ENCODE measurements at places on chromosomes 6 and 20.

DNA sequence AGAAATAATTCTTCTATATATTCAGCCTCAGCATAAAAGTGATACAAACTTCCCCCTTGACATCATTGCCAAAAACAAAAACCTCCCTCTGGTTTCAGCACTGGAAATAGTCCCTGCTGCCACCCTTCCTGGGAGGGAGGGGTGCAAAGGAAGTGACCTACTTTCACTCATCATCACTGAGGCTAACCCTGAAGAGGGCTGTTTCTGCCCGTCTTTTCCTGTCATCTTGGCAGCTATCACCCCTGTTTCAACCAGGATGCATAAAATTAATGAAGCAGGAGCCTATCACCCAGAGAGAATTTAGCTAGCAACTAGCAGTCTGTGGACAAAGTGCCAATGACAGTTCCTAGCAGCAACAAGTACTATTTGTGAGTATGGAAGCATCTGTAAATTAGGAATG lies 397.8 kb downstream of the LAMA2 start:
- DNase-seq: no peak

DNA sequence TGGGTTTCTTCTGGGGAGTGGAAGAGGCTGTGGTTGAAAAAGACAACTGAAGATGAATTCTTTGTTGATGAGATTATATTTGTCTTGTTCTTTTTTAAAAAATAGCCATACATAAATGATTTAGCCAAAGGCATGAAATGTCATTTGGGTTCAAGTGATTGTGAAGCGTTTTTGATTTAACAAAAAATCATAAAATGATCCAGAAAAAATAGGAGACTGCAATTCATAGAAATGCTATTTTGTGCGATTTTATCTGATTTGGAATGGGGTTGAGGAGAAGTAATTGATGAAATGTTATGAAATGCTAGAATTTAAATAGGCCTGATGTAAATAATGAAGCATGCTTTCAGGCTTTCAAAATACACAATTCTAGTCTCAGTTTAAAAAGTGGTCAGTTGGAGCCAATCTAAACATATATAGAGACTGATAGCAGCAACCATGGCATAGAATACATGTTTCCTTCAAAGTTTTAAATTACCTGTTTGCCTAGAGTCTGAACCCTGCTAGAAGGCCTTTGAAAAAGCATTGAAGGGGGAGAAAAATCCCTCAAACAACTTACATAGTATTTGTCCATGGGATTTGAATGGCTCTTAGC lies 21.8 kb downstream of the PFDN4 start:
- DNase-seq: no peak

- DNase-seq: no peak
Measured at GRCh38 chr20:4070323-4071177, 55.2 kb upstream of the RNF24 start.

- DNase-seq: no peak
Measured at GRCh38 chr6:130740308-130740707, 86.9 kb upstream of the SMLR1 start.

DNA sequence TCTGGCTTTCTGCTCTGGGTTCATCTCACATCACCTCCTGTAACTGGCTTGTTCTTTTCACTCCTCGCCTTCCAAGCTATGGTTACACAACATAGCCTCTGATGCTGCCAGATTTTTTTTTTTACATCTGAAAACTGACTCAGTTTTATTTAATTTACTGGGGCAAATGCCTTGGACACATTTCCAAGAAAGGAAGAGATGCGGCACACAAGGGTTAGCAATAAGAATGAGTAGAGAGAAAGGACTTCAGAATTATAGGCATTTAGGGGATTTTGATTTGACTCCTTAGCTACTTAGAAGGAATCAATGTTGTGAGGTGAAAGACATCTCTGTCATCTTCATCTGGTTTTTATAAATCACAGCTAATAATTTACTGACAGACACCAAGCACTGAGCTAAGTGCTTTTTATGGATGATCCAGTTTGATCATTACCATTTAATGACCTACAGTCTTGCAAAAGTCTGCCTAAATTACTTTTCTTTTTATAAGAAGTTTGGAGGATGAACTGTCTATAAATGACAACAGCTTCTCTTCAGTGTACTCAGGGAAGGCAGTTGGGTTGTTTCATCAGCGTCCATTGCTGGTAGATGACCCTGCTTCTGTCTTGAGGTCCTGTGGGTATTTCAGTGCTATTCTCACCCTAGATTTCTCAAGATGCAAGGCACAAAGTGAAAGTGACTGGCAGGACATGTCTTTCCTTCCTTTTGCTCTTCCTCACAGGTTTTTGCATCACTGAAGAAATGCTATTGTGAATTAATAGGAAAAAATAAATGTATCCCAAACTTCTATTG lies 31.1 kb downstream of the LAMA4 start:
- DNase-seq: no peak

DNA sequence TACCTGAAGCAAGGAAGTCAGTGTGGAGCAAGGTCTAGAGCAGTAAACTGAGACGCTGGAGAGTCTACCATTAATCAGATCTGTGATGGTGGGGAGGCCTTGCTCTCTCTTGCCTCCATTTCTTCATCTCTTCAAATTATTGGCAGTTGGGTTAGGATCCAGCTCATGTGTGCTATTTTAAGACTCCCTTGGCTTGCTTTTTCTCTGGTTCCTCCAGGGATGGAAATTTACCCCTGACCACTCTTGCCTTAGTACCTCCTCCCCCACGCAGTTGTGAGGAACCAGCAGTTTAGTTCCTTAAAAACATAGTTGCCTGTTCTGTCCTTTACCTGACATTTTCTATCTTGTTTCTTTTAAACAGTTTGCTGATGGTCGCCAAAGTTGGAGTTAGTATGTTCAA lies 7.4 kb downstream of the TMEM14C start:
- DNase-seq: no peak

GRCh38 chr6:2185466-2185865 lies 59.9 kb downstream of the GMDS start:
- DNase-seq: no peak

DNA sequence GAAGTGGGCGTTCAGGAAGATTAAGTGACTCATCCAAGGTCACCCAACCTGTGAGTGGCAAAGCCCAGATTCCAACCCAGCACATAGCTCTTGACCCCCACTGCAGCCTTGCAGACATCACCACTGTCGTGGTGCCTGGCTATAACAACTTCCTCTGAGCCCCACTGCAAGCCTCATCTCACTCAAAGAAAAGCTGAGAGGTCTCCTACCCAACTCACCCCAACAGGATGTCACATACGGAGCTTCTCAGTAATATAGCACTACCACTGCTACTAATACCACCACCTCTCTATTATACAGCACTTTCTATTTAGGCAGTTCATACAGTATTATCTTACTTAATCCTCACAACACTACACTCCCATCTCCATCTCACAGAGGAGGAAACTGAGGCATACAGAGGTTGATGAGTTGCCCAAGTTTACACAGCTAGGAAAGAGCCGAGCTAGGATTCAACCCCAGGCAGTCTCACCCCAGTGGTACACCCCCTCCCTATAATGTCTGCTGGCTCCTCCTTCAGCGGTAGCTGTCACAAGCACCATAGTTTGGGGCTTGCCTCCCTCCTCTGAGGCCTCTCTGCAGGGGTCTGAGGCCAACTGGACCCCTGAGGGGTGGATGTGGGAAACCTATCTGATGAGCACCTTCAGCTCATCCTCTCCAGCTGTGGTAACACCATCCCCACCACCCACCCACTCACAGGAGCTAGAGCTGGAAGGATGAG lies 19.5 kb downstream of the TFEB start:
- DNase-seq: no peak

GRCh38 chr6:157110607-157111006 lies 212.7 kb downstream of the TMEM242 start:
- DNase-seq: no peak

DNA sequence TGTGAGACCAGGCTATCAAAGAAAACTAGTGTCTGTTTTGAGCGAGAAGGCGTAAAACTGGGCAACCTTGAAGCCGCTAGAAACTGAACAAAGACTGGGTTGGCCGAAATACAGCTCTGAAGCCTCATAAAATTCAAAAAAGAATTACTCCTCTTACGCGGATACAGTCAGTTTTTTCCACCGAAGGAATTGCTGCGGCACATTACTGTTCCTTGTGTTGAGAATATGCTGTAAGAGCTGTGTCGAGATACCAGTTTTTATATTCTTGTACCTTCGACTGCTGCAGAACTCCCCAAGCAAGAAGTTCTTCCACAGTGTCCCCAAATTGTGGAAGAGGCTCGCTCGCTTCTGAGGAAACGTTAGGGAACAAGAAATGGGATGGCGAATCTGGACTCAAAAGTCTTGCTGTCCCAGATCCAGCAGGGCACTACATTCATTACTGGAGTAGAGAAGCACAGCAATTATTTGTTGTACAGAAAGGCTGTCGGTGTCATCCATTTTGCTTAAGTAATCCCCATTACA lies 523 bp upstream of the COX7A2 start:
- DNase-seq: no peak

DNA sequence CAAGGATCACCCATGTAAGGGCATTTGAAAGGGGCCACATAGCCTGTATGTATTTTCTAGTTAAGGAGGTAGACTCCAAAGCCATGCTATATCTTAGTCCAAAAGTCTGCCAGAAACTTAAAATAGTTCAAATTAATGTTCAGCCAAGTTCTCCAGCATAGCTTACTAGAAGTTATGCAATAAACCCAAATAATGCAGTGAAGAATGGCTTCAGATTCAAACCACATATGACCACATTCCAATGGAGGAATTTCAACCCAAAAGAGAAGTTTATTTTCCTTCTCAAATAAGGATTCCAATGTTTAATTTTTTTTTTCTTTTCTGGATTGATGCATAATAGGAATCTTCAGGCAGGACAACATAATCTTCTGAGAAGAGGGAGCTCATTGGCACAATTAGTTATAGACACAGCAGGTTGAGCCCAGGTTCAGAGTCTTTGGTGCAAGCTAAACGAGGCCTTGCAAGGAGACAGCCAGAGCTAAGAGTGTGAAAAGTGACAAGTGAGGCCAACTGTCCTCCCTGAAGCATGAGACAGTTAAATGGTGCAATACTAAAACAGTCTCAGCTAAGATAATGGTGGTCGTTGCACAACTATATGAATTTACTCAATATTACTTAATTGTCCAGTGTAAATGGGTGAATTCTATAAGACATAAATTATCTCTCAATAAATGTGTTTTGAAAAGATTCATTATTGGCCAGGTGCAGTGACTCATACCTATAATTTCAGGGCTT lies 598.8 kb upstream of the CDH4 start:
- no peak for DNase-seq

- DNase-seq: no peak
Measured at GRCh38 chr20:2806351-2806701, 5.9 kb upstream of the CPXM1 start.

DNA sequence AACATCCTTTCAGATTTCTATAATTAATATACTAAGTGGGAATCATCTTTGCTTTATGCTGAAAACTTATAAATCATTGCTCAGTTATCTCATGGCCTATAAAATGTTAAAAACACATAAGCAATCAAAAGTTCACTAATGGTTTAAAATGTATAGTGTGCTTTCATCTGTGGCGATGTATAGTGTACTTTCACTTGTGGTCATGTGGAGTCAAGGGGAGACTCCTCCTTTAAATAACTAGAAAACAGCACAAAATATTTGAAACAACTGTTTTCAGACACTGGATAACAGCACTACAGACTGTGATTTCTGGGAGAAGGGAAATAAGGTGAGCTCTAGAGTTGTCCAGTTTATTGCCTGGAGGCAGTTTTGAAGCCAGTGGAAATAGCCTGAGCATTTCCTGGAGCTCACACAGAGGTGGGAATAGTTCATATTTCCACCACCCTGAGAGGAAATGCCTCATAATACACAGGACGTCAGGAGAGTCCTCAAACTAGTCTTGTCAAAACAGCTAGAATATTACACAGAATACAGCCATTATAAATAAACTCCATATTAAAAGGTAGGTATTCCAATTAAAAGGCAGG lies 89.4 kb downstream of the CEP162 start:
- no peak for DNase-seq

GRCh38 chr6:122845916-122846612 lies 57.0 kb downstream of the SMPDL3A start:
- no peak for DNase-seq

DNA sequence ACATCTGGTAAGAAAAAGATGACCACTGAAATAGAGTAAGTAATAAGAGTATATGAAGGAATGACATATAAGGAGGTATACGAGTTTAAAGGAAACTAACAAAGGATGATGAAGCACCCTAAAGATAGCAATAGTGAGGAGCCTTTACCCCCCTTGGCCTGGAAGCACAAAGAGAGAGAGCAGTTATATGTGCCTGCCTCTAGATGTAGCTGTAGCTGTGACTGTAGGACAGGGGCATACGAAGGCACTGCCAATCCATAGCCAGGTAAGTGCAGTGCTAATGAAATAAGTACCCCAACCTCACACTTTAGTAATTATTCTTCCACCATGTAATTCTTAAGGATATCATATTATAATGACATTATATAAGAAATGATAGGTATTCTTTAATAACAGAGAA lies 90.1 kb upstream of the FKBP1C start:
- peak; percentile 51 for DNase-seq

DNA sequence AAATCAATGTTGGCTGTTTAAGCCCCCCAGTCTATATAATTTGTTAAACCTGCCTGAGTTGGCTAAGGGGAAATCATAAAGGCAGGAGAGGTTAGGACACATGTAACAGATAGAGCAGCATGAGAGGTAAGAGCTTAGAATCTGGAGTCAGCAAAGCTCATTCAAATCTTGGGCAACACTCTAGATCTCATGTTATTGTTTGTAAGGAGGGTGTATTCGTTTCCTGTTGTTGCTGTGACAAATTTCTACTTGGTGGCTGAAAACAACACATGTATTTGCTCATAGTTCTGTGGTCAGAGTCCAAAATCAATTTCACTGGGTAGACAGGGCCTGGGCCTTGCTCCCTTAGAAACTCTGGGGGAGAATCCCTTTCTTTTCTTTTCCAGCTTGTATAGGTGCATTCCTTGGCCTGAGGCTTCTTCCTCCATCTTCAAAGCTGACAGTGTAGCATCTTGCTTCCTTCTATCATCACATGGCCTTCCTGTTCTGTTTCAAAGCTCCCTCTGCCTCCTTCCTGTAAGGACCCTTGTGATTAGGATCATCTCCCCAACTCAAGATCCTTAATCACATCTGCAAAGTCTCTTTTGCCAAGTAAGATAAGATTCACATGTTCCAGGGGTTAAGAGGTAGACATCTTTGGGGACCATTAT lies 4.4 kb downstream of the LY86 start:
- no peak for DNase-seq

DNA sequence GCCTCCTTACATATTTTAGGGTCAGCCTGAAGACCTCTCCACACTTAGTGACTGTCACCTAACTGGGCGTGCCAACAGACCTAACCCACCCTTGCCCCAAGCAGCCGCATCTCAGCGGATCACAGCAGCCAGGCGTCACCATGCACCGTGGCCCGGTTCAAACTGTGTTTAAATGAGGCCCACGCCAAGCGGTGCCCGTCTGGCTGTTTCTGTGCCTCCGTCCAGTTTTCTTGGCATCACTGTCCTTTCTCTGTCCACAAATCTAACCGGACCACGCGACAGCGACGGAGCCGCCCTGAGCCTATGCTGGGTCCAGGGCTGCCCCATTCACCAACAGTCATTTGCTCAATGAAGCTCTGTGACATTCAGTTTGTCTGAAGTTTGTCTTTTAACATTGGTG lies 393.3 kb downstream of the THBS2 start:
- no peak for DNase-seq

All from Karpas-422 (cell line).